ENCODE measurements at places on chromosomes 5 and 9.

DNA sequence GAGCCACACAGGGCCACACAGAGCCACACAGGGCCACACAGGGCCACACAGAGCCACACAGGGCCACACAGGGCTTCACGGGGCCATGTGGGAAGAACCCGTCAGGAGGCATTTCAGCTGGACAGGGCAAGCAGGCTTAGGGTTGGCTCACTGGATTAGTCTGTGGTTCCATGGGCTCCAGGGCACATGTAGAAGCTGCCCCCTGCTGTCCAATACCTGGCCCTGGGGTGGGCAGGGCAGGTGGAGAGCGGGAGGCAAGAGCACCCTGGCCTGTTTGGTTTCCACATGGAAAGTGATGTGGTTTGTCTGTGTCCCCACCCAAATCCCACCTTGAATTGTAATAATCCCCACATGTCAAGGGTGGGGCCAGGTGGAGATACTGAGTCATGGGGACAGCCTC is 16.4 kb upstream of the LPCAT1 start:
- DNase-seq, result no peak

- DNase-seq, result no peak
These were observed 144.4 kb downstream of the BNC2 start for GRCh38 chr9:16726029-16726428.

DNA sequence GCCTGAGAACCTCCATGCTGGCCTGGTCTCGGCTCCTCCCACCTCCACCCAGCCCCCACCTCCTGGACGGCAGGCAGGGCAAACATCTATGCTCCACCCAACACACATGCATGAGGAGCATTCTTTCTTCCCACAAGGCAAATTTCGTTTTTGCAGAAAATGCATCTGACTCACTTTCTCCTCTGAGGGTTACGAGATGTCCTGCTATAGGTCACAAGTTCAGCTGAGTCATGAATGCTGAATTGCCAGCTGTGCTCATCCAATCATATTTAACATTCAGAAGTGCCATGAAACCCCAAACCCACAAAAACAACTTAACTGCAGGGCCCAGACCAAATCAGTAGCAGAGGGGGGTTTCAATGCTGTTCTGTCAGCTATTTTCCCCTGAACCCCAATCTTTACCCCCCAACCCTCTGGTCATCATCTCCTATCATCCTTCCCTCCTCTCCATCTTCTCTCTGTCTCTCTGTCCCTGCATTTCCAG is 39.0 kb upstream of the OSMR start:
- DNase-seq, result no peak

- DNase-seq, result no peak
These were observed 2.4 kb upstream of the TXN start for GRCh38 chr9:110258690-110259091.

DNA sequence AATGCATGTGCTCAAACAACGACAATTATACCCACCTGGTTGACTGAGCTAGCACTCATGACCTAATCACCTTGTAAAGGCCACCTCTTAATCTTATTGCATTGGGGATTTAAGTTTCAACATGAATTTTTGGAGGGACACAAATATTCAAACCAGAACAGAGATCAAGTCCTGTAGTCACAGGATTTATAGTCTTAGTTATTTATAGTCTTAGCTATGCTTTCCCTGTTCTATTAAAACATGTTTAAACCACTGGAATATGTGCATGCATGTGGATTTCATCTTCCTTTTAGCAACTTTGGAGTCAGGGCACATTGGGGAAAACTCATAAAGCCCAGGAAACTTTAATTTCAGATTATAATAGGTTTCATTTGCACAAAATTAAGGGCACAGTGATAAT is 26.7 kb downstream of the ANKDD1B start:
- DNase-seq, result no peak

GRCh38 chr5:168553377-168554130 is 24.4 kb downstream of the FBLL1 start:
- DNase-seq, result no peak

- no peak for DNase-seq
These were observed 30.1 kb upstream of the IL7R start for GRCh38 chr5:35826554-35826953.

GRCh38 chr9:100428871-100429654 is 2.1 kb downstream of the MSANTD3 start:
- no peak for DNase-seq

GRCh38 chr5:142200387-142200786 is 91.8 kb downstream of the NDFIP1 start:
- DNase-seq, result no peak

DNA sequence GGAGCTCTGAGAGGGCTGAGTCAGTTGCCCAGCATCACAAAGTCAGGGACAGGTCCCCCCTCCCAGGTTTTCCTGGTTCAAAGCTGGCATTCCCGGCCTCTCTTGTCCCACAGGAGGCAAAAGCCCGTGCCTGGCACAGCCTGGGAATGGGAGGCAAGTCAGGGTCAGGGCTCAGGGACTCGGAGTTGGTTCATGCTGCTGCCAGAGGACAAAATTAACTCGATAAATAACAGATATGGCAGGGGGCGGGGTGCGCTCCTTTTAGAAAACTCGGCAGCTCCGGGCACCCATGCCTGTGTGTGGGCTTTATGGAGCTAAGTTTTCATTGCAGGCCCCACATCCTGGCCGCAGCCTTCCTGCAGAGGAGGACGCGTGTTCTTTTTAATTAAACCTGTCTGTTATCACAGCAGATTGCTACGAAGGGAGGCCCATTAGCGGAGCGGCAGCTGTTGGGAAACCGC is 62.8 kb upstream of the LMX1B start:
- no peak for DNase-seq

- DNase-seq, result no peak
These were observed 1.3 kb downstream of the BRD9 start for GRCh38 chr5:891117-891836.

- no peak for DNase-seq
These were observed 7.3 kb downstream of the ENG start for GRCh38 chr9:127847178-127847510.

DNA sequence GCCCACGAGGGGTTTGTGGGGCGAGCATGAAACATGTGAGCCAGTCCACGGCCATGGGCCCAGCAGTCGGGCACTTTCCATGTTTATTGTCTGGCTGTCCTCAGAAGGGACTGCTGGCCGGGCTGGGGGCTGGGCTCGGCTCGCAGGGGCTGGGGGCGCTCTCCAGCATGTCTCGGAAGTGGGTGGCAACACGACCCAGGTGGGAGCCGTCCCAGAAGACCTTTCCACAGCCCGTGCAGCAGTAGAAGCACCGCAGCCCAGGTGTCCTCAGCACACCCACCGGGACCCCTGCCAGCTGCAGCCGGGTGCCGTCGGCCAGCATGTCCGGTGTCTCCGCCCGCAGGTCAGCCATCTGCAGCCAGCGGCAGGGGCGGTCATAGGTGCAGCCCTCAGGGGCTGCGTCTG is 4.8 kb upstream of the NRARP start:
- no peak for DNase-seq

- DNase-seq, result no peak
These were observed 2118.6 kb upstream of the C9orf72 start for GRCh38 chr9:29691758-29692407.

GRCh38 chr5:130025511-130025910 is 121.2 kb downstream of the CHSY3 start:
- DNase-seq, result no peak

DNA sequence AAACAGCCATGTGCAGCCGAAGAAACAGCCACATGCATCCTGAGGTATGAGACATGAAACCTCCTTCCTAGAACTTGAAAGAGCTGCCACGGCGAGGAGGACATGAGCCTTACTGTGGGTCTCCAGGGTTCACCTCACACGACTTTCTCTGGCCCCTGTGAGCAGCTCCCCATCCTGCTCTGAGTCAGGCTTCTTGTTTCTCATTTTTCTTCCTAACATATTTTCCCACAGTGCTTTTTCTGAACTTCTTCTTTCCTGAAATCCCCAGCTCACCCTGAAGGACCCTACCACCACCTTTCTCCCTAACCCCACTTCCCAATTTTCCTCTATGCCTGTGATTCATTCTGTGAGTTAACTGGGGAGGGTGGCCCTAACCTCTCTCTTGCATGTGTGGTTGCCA is 33.7 kb upstream of the ADRB2 start:
- DNase-seq, result no peak

- DNase-seq, result no peak
These were observed 1201.4 kb upstream of the C9orf72 start for GRCh38 chr9:28774433-28775235.

DNA sequence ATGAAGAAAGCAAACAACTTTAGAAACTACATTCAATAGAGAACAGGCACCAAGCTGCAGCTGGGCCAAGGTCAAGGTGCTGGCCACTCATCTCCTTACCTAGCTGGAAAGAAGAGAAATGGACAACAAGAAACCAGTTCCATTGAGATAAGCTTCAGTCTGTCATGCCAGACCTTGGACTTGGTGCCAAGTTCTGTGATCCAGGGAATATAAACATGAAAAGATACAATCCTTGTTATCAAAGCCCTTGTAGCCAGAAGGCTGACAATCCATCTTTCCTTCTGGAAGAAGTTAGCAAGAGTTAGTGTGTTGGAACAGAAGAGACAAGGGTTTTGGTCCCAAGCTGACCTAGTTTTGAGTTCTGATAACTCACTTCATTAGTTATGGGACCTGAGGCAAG is 227.5 kb downstream of the ACTL7B start:
- DNase-seq, result no peak

DNA sequence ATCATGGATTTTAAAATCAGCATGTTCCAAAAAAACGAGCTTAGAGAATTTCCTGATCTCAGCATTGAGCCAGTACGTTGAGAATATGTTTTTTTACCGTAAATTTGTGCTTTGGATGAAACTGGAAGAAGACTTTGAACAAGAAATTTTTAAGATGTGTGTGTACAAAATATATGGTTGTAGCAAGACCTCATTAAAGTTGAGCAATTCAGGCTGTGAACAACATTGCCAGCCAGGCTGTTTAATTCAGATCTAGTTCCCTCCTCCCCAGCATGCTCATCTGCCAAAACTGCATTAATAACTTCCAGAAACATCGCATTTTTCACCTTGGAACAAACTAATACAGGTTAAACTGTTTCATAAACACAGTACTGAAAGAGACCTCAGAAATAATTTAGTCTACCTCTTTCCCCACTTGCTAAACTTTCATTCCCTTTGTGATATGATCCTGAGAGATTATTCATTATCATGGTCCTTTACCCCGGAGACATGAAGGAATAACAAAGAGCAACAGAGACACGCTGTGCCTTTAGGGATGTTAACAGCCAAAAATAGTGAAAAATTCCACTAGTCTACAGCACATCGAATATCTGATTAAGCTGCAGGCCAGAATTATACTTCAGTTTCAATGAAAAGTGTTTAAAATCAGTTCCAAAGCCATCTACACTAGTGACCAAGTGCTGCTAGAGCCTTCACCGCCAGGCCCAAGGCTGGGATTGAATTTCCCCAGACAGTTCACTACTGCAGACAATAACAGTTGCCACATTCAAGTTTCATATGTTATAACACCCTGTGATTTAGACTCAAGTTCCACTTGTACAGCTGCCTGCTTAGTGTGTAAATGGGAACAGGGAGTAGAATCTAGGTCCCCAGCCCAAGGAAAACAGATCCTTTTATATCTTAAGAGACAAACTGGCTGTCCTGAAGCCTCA is 89.6 kb downstream of the EFNA5 start:
- no peak for DNase-seq

- no peak for DNase-seq
These were observed 35.7 kb upstream of the EGFL7 start for GRCh38 chr9:136626740-136627642.
